ENCODE measurements at places on chromosomes 5 and 9.

GRCh38 chr5:133934822-133935666 lies 33.4 kb downstream of the C5orf15 start:
- DNase-seq: no peak

DNA sequence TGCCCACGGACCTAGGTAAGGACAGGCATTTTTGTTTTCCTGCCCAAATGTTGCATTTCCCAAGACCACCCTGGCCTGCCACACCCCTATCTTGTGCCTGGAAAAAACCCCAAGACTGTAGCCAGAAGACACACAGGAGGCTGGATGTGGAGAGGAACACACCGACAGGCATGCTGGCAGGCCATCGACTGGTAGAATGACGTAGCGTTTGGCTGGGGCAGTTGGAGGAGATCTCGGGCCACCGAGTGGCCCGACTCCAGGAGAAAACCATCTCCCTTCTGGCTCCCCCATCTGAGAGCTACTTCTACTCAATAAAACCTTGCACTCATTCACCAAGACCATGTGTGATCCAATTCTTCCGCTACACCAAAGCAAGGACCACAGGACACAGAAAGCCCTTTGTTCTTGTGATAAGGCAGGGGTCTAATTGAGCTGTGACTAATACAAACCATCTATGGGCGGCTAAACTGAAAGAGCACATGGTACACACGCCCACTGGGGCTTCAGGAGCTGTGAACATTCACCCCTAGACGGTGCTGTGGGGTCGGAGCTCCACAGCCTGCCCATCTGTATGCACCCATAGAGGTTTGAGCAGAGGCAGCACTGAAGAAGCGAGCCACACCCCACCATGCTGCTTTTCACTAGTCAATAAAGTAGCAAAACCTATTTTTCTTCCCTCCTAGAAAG lies 38.9 kb upstream of the N4BP3 start:
- DNase-seq: no peak

- DNase-seq: no peak
Measured at GRCh38 chr9:85408494-85408893, 333.3 kb downstream of the AGTPBP1 start.

DNA sequence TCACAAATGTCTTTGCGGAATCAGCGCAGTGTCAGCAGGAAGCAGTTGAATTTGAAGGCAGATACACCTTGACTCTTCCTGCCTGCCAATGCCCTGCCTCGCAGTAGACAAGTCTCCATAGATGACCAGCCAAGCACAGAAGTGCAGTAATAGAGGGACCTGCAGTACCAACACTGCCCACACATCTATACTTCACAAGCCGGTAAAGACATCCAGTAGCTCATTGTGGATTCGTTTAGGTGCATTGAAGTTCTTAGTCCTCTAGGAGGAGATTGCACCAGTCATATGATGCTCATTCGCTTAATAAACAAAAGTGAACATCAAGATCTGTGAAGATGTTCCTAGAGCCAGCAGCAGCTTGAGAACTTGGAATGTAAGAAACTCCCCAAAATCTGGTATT lies 7.1 kb upstream of the IFNA2 start:
- DNase-seq: no peak

- DNase-seq: no peak
Measured at GRCh38 chr9:15612962-15613361, 60.1 kb downstream of the CCDC171 start.

- no peak for DNase-seq
Measured at GRCh38 chr5:120298981-120299380, 165.1 kb upstream of the PRR16 start.

- no peak for DNase-seq
Measured at GRCh38 chr5:102874054-102874453, 118.9 kb downstream of the PAM start.

- DNase-seq: peak; percentile 88
Measured at GRCh38 chr9:92770360-92770995, 5.8 kb upstream of the BICD2 start.

DNA sequence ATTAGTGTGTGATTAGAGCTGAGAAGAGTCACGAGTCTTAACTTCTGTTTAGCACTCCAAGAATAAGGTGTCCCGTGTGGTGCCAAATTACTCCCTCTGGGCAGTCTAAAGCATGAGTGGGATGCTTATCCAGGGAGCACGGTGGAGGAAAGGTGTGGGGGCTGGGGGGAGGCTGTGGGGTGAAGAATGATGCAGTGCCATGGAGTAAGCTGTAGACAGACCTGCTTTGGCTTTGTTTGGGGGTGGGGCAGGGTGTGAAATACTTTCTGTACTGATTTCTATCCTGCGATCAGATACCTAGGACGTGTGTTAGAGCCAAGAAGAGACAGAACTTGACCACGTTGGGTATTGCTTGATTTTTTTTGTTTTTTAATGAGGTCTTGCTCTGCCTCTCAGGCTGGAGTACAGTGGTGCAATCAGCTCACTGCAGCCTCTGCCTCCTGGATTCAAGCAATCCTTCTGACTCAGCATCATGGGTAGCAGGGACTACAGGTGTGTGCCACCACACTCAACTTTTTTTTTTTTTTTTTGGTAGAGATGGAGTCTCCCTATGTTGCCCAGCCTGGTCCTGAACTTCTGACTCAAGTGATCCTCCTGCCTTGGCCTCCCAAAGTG lies 232.8 kb downstream of the MAN2A1 start:
- no peak for DNase-seq

- DNase-seq: no peak
Measured at GRCh38 chr5:159003045-159004030, 96.4 kb downstream of the EBF1 start.

GRCh38 chr5:11166923-11167322 lies 405.9 kb upstream of the DAP start:
- DNase-seq: no peak

- DNase-seq: no peak
Measured at GRCh38 chr9:106929471-106930177, 66.7 kb downstream of the ZNF462 start.

- DNase-seq: no peak
Measured at GRCh38 chr5:103263054-103263453, 4.5 kb downstream of the MACIR start.

GRCh38 chr5:76085243-76085579 lies 2.0 kb downstream of the SV2C start:
- DNase-seq: no peak

GRCh38 chr5:2338686-2339085 lies 412.8 kb downstream of the IRX2 start:
- DNase-seq: no peak

- DNase-seq: no peak
Measured at GRCh38 chr9:21455320-21455719, 15.1 kb downstream of the IFNA1 start.

GRCh38 chr5:110896901-110897300 lies 158.1 kb downstream of the SLC25A46 start:
- DNase-seq: no peak

- no peak for DNase-seq
Measured at GRCh38 chr5:161804263-161804662, 43.7 kb upstream of the GABRA1 start.

GRCh38 chr9:111154081-111154562 lies 115.9 kb upstream of the LPAR1 start:
- DNase-seq: no peak

DNA sequence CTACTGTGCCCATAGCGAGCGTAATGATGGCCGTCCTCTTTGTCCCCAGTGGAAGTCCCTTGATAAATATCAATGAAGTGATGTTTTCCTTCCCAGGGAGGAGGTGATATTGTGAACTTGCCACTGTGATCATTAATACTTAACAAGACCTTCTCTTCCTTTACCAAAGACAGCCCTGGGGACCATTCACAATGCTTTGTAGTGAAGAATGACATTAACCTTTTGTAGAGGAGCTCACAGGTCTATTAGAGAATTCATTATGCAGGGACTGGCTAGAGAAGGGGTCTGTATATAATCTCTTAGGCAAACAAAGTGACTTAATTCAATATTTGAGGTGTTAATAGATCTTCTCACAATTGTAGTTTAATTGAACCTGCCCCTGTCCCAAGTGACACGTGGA lies 452.9 kb upstream of the DMAC1 start:
- DNase-seq: no peak

GRCh38 chr5:142794537-142794936 lies 24.4 kb downstream of the ARHGAP26 start:
- no peak for DNase-seq

GRCh38 chr5:8462565-8462964 lies 593.6 kb downstream of the MTRR start:
- no peak for DNase-seq

- DNase-seq: no peak
Measured at GRCh38 chr9:36401164-36401740, 1.2 kb upstream of the RNF38 start.

- no peak for DNase-seq
Measured at GRCh38 chr9:95857124-95857523, 18.4 kb upstream of the ERCC6L2 start.

DNA sequence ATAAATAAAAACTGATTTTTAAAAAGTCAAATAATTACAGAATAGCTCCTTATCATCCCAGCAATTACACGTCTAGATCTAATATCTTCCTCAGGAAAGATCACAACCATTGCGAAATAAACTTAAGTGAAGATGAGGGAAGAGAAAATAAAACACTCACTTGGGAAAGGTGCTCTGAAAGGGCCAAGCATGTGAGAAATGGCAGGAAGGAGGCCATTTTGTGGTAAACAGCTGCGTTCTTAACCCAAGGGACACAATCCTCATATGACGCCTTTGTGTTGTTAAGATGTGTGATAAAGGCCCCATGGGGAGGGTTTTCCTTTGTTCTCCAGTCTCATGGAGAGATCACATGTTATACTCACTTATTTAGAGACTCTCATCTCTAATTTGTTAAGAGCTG lies 32.5 kb downstream of the JAKMIP2 start:
- DNase-seq: no peak

- DNase-seq: no peak
Measured at GRCh38 chr9:120541921-120542320, 38.0 kb downstream of the CDK5RAP2 start.

- DNase-seq: no peak
Measured at GRCh38 chr9:135885100-135885853, 22.1 kb downstream of the CAMSAP1 start.

- no peak for DNase-seq
Measured at GRCh38 chr5:164289526-164289925, 784.1 kb downstream of the MAT2B start.

DNA sequence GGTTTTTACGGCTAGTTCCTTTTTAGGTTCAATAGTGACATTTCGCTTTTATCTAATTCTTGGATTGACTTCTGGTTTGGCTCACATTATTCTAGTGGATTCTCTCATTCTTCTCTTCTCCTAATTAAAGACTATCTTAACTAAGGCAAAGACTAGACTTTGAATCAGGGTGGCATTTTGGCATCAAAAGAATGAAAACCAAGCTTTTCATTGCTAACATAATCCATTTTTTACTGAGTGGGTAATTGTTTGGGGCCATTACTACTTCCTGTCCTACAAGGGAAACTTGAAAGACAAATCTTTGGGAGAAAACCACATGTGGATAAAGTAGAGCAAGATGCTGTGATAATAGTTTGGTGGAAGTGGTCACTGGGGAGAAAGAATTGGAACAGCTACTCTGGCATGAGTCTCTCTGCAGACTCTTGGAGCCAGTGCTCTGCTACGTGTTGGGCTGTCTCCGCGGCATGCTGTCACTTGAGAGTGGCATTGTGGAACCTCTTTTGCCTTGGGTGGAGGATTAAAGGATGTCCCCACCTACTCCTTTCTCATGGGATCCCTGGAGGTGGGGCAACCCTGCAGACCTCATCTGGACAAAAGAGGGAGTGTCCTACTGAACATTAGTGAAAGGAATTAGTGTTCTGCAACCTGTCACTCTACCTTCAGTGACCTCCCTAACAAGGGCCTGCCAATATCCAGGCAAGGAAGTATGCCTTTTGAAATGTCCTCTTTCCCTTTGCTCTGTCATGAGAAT lies 280.4 kb downstream of the PSAT1 start:
- no peak for DNase-seq

- no peak for DNase-seq
Measured at GRCh38 chr5:39164016-39164415, 55.3 kb downstream of the FYB1 start.

- DNase-seq: no peak
Measured at GRCh38 chr9:130667120-130667435, 2.7 kb downstream of the PRDM12 start.

DNA sequence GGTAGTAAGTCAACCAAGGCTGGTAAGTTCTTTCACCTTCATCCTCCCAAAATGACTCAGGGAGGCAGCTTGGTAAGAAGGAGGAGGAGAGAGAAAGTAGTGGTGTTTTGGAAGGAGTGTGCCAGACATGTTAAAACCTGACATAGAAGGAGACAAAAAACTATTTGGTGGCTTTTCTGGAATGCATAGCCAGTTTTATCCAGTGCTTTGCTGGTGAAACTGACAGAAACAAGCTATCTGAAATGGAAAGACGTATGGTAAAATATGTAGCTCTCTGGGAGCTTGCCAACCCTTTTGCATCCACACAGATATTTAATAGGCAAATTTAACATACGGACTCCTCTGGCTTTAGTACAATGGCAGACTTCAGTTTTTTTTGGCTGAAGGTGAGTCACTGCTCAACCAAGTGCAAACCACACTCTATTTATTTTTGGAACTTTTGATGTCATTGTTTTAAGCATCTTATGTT lies 45.4 kb downstream of the RAB14 start:
- no peak for DNase-seq

- no peak for DNase-seq
Measured at GRCh38 chr5:36031223-36031622, 35.5 kb downstream of the UGT3A2 start.

GRCh38 chr5:80919678-80920196 lies 40.4 kb upstream of the RASGRF2 start:
- DNase-seq: no peak

- no peak for DNase-seq
Measured at GRCh38 chr5:420632-421286, 22.2 kb upstream of the EXOC3 start.

DNA sequence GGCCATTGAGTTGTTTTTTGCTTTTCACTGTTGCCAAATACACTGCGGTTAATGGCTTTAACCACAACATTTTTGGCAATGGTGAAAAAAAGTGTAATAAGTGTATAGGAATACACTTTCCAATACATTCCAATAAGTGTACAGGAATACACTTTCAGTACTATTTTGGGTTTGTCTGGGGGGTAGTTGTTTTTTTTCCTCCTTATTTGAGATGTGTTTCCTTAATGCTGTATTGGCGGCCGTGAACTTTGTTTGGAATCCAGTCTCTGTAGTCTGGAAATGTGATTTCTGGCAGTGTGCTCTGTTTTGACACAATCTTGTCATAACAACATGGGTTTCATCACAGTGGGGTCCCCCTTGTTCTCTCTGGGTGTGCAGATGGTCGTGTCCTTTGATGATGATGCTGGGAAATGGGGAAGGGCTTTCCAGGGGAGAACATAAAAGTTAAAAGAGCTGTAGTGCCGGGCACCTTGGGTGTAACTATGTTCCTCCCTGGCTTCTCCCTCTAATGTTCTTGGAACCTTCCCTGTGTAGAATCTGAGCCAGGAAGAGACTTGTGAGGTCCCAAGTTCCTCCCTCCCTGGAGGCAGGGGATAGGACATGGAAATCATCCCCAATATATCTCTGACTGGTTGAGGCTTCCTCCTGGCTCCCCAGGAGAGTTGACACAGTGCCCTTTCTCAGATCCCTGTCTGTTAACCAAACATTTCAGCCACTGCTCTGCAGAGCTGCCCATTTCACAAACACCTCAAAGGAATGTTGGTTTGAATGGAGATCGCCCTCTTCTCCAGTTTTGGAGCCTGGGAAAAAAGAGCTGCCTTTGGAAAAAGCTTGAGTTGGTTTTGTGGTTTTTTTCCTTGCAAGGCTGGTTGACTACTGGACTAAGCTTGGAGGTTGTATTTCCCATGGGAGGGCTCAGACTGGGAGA lies 44.8 kb downstream of the RCL1 start:
- DNase-seq: no peak
